DMS79 (cell line): ENCODE measurements at places on chromosomes 5 and 9.

GRCh38 chr9:69431777-69432176 is 106.8 kb downstream of the ENTREP1 start:
- no peak for DNase-seq

- DNase-seq = peak; percentile 3
These were observed 81.3 kb downstream of the STK10 start for GRCh38 chr5:172106511-172107356.

GRCh38 chr5:54087436-54087835 is 222.9 kb downstream of the ARL15 start:
- no peak for DNase-seq

GRCh38 chr9:38047301-38048251 is 21.5 kb downstream of the SHB start:
- peak; percentile 89 for DNase-seq

DNA sequence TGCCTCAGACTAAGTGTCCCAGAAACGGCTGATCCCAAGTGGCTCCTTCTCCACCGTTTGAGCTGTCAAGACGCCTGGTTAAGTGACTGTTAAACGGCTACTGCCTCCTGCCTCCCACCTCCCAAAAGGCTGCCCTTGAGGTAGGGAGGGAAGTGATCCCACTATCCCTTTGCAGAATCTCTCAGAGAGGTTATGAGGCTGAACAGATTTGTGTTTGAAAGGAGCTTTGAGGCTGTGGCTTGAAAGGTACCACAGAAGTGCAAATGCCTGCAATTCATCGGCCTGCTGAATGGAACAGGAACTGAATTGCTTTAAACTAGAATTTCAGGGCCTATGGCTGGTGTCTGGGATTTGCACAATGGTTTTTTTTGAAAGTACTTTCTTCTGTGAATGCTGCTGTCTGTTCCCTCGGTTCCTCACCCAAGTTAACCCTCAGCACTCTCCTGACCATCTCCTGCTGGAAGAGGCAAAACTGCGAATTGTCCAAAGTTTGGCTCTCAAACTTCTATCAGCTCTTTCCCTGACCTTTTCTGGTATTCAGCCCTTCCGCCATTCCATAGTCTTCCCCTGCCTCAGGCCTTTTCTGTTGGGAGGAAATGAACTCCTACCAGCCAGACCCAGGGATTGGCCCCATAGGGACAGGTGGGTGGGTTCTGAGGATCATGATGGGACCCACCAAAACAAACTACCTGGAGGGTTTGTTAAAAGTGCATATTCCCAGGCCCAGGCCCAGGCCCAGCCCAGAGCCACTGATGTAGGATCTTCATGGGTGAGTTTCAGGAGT is 453.3 kb downstream of the KDM4C start:
- DNase-seq = peak; percentile 81

DNA sequence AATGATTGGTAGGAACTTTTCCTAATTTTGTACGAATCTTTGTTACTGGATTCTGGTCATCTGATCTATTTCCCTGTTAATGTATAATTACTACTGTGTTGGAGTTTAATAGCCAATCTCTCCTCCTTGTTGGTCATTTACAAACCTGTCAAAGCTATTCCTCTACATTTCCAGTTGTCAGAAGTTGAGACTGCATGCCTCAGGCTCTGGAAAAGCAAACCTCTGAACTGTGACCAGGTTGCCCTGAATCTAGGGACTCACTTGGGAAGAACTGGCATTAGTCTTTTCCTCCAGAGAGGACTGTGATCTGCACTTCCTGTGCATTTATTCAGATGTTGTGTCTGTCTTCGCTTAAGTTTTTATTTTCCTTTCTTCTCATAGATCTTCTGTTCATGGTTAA is 16.1 kb downstream of the PDLIM4 start:
- DNase-seq = no peak

GRCh38 chr5:142167458-142167857 is 58.9 kb downstream of the NDFIP1 start:
- DNase-seq = no peak

- no peak for DNase-seq
These were observed 53.7 kb downstream of the MTMR12 start for GRCh38 chr5:32259033-32259432.

DNA sequence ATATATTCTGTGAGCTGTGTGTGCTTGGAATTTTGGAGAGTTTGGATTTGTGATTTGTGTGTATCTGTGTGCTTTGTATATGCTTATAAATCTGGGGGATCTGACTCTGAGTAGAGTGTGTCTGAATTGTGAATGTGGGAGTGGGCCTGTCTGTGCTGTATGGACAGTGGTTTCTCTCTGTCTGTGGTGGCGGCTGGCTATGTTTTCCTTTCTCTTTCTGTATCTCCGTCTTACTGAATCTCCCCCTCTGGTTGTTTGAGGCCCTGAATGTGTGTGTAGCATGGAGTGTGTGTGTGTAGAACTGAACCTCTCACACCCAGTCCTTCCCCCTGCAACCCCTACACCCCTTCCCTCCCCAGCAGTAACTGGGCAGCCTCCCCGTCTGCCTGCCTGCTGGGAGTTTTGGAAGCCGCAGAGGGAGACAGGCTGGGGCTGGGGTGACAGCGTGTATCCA is 4.7 kb downstream of the CXXC5 start:
- no peak for DNase-seq

GRCh38 chr9:134403682-134404301 is 77.5 kb downstream of the RXRA start:
- no peak for DNase-seq

GRCh38 chr9:33025572-33026342 is 684 bp downstream of the DNAJA1 start:
- DNase-seq = peak; percentile 87

DNA sequence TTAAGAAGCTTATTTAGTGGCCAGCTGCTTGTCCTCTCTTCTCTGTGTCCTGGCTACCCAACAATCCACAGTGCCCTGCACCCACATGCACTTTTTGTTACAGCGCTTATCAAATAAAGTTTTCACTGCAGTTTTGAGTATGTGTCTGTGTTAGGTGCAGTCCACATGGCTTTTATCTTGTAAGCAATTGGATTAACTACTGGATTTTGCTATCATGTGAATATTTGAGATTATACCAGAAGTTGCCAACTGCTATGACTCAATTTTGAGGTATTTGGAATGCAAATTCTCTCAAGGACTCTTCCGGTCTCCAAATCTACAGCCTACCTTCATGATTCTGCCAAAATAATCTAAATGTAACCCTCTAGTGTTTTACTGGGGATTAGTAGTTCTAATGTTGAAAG is 690.2 kb downstream of the NR2F1-AS1 start:
- DNase-seq = no peak

DNA sequence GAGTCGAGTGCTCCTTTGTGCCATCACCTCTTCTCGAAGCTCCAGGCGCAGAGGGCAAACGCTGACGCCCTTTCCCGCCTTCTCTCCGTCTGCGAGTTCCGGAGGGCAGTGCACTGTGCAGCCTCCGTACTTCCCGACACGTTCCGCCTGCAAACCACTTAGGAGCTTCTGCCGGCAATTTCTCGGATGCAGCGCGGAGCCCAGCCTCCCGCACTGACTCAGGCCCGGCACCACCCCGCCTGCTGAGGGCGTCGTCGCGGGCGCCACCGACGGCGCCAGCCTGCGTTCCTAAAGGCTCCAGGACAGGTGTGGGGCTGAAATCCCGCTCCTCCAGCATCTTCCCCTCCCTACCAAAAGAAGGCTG is 9.3 kb upstream of the TRIM36 start:
- DNase-seq = no peak

- DNase-seq = no peak
These were observed 81.7 kb upstream of the CPEB4 start for GRCh38 chr5:173806270-173807035.

DNA sequence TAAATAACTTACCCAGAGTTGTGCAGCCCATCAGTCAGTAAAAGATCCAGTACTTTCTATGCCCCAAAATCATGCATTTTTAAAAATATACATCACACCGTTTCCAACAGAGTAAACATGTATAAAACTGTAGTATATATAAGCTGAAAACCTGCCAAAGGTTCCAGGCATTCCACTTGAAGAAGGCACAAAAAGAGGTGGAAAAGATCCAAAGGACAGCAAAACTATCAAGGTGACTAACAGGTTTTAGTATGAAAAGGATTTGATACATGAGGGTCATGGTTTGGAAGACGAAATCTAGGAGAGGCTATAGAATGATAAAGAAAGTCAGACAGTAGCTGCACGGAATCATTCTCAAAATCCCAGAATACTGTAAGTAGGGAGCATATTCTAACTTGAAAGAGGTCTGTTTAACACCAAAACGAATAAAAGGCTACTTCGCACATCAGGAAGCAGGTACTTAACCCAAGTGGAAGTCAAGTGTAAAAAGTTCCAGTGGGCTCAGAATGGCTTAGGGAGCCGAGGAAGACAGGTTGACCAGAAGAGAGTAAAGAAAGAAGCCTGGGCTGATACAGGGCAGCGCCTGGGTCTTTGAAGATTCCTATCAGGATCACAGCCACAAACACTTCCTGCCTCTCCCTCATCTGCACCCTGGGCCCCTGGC is 207.2 kb downstream of the ADAMTS12 start:
- DNase-seq = no peak

GRCh38 chr9:129485145-129485774 is 135.6 kb downstream of the C9orf50 start:
- no peak for DNase-seq

DNA sequence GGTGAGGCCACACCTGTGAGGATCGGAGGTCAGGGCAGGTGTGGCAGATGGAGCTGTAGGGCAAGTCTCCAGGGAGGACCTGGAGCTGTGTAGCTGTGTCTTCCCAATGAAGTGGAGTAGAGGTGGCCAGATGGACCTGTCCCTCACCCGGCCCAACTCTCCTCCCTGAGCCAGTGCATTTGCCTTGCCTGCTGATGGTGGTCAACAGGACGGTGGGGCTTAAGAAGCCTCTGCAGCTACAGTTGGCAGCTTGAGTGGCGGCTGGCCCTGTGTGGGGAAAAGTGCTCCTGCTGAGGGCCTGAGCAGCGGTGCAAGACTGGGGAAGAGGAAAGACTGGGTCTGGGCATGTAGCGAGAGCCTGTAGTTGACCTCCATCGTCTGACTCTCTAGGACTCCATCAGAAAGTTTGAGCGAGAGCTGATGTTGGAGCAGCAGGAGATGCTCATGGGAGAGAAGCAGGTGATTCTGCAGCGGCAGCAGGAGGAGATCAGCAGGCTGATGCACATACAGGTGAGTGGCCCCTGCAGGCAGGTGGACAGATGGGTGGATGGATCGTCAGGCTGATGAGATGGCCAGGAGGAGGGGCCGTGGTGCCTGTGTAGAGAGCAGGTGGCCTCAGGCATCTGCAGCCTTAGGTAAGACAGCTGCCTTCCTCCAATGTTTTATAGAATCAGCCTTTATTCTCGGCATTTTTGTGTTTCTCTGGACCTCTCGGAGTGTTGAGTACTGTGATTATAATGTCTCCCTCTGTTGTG is 24.9 kb downstream of the PITX1 start:
- no peak for DNase-seq

- no peak for DNase-seq
These were observed 508.4 kb downstream of the NFIB start for GRCh38 chr9:13805546-13805945.

GRCh38 chr5:3345195-3345594 is 250.4 kb upstream of the IRX1 start:
- no peak for DNase-seq

GRCh38 chr9:13149454-13149853 is 130.0 kb downstream of the MPDZ start:
- DNase-seq = no peak
